ENCODE measurements at places on chromosomes 12 and 14. TPM values are rescaled to one million over a fixed set of nuclear protein-coding genes. Genes with fewer than 3 reads are reported as not detected.

NUP107 gene
- 21.3 TPM for total RNA-seq

KDM5A gene
- total RNA-seq: 49.4 TPM

ZBTB39 gene
- 2.8 TPM for total RNA-seq

GLIPR1L1 gene
- total RNA-seq: not detected

KLRF1 gene
- 0.18 TPM for total RNA-seq

DBX2 gene
- total RNA-seq: not detected

TMEM229B gene
- total RNA-seq: 1.0 TPM

SDSL gene
- total RNA-seq: 17.5 TPM

PRKD1 gene
- 12.4 TPM for total RNA-seq

GPR68 gene
- total RNA-seq: 13.3 TPM

PLEK2 gene
- total RNA-seq: 3.0 TPM

SSTR1 gene
- 3.0 TPM for total RNA-seq

DPPA3 gene
- total RNA-seq: not detected

XPOT gene
- 127 TPM for total RNA-seq

PRIMA1 gene
- total RNA-seq: not detected
